ENCODE measurements at places on chromosomes 12 and 14.

- peak; percentile 39 for DNase-seq
These were observed 1.3 kb upstream of the ZDHHC17 start for GRCh38 chr12:76762601-76762980.

GRCh38 chr14:61387076-61387475 lies 65.7 kb downstream of the PRKCH start:
- no peak for DNase-seq

DNA sequence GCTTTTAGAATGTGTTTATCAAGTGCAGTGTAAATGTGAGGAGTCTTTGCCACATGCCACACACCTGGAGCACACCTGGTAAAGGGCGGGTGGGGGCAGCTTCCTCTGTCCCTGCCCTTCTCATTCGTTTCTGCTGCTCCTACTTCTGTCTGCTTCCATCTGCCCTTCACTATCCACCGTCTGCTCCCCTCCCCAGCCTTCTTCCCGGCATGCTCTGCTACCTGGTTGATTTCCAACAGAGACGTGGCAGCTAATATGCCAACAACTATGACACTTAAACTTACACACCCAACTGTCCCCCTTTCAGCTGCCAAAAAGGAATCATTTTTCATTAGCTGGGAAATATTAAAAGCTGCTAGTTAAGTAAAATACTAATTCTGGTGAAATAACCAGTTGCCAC lies 9.1 kb upstream of the CARMIL3 start:
- peak; percentile 2 for DNase-seq

- DNase-seq, result no peak
These were observed 1.4 kb upstream of the FBXL14 start for GRCh38 chr12:1595690-1596347.

- DNase-seq, result no peak
These were observed 49.2 kb downstream of the PTPN21 start for GRCh38 chr14:88505621-88506020.

- DNase-seq, result no peak
These were observed 5.6 kb downstream of the CLEC14A start for GRCh38 chr14:38250331-38250730.

GRCh38 chr12:64383675-64384074 lies 6.9 kb downstream of the C12orf56 start:
- no peak for DNase-seq

DNA sequence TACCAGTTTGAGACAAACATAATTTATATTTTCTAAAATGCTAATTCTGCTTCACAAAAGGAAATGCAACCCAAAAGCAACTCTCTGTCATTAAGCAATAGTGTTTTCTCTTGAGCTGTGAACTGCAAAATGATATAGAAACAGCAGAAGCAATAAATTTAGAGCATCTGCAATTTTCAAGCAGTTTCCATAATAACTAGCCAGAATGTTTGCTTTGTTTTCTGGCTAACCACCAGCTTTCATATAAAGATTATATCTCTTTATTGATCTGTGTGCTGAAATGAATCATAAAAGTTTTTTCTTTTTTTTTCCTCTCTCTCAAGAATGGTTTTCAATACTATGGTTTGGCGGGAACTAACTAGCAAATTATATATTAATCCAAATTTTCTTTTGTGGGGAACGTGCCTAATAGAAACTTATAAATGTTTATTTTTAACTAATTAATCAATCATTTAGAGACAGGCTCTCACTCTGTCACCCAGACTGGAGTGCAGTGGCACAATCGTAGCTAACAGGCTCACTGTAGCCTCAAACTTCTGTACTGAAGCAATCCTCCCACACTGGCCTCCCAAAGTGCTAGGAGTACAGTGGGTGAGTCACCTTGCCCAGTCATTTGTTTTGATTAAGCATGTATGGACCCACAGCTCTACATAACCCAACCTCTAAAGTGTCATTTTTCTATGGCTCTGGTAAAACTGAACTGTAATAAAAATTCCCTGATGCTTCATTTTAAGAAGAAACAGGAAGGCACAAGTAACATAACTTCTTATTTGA lies 830.1 kb upstream of the MGAT4C start:
- no peak for DNase-seq

GRCh38 chr14:33362934-33363333 lies 424.3 kb downstream of the NPAS3 start:
- DNase-seq, result peak; percentile 36

GRCh38 chr12:132384916-132385774 lies 55.8 kb upstream of the GALNT9 start:
- DNase-seq, result no peak

DNA sequence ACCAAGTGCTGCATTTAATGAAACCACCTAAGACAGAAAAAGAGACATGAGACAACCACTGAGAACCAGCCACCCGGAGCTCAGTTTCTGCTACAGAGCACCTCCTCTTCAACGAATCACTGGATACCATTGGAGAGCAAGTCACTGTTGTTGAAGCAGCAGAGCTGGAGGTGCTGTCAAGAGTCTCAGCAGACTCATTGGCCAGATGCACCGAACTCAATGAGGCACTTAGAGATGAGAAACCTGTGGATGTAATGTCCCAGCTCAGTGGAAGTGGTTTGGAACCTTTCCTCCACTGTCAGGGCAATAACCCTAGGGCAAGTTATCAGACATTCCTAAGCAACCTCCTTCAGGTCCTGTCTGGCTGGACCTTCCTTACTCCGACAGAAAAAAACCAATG lies 13.1 kb downstream of the NPC2 start:
- no peak for DNase-seq

DNA sequence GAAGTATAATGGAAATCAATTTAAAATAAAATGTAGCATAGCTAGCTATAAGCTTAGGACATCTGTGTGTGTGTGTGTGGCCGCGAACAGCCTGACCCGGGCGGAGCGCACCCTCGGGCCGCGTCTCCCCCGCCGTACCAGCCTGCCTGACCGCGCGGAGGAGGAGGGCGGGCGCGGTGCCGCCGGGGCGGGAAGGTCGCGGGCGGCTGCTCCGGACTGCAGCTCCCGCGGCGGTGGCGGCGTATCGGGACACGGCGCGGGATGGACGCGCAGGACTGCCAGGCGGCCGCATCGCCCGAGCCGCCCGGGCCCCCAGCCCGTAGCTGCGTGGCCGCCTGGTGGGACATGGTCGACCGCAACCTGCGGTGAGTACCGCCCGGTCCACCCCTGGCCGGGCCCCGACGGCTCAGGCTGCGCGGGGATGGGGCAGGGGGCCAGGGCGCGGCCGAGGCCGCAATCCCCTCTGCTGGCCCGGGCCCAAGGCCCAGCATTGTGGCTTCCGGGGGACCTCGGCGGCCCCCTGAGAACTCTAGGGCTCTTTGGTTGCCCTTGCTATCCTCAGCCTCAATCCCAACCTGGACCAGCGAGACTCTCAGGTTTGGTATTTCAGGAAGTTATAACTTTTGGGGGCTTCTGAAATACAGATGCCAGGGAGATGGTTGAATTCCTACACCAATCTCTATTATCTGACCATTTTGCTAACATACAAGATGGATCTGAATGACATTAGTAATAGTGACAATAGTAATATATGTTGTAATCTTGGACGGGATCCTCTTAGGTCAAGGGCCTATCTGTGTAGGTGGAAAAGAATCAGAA lies at the start of gene ABHD12B:
Gene ABHD12B (plus strand): TSS at position 140 of the 819 bp plus-strand sequence. CDS start 122 bp downstream, at position 262.
- DNase-seq, result peak; percentile 58

DNA sequence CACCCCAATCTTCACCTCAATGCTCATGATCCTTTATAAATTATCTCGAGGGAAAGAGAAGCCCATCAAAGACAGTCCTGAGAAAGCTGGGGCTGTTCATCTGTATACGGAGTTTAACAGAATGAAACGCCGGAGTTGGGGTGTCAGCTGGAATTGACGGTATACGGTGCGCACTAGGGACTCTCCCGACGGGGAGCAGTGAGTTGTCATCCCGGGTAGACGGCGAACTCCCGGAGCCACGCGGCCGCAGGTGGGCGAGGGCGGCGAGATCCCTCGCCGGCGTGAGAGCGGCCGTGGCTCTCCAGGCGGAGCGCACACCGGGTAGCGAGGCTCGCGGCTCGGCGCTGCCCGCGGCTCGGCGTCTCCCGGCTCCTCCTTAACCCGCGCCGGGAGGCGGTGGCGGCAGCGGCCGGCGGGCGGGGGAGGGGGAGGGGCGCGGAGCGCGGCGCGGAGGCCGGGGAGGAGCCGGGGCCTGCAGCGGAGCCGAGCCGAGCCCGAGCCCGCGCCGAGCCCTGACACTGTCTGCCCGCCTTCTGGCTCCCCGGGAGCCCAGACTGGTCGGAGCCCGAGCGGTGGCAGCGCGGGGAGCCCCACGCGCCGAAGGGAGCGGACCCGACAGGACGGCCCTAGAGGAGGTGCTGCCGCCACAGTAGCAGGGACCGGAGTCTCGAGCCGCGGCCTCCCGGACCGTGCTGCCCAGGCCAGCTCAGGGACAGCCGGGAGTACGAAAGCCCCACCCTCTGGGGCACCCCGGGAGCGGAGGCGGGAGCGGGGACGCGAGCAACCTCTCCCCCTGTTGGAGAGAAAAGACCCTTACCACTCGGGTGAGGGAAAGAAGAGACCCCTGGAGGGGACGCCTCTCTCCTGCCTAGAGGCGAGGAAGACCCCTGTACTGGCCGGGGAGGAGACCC lies at the start of gene FOXJ2:
Gene FOXJ2 (plus strand): TSS at position 475 of the 911 bp plus-strand sequence. CDS start 7,117 bp downstream, outside the sequence.
- DNase-seq, result peak; percentile 89

DNA sequence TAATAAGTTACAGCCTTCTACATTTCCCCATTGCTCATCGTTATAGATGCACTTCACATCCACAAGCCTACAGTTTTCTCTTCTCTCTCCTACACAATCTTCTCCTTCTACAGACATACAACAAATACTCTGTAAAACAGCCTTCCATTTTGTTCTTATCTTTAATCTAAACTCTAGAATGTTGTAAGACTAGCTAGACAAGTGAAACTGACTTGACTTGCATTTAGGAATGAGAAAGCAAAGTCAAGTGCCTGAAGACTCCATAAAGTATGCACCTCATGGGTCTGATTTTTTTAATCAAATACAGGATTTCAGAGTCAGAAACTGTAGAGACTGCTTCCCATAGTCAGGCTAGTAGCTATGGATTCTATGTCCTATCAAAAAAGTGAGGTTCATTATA lies 190.3 kb downstream of the KLHL28 start:
- DNase-seq, result no peak

- no peak for DNase-seq
These were observed 14.9 kb upstream of the SCAF11 start for GRCh38 chr12:46005151-46005797.

DNA sequence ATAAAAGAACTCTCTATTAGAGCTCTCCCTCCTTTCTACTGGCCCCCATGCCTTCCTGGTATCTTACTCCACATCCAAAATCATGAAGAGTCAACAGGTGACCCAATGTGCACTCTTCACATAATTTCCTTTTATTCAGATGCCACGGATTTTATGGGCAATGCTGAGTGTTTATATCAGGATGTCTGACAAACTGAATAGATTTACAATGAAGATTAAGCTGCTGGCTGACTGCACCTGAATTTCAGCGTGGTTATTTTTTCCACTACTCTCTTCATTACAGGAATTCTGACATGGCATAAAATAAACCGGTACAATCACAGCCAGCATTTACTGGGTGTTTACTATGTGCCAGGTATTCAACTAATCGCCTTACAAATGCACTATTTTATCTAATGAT lies 29.4 kb upstream of the CERS5 start:
- no peak for DNase-seq

- DNase-seq, result peak; percentile 66
These were observed 9.5 kb upstream of the NR4A1 start for GRCh38 chr12:52041695-52042123.

- no peak for DNase-seq
These were observed 204.3 kb upstream of the SEL1L start for GRCh38 chr14:81737938-81738337.

- DNase-seq, result no peak
These were observed 10.9 kb downstream of the CTDSP2 start for GRCh38 chr12:57835366-57836288.

DNA sequence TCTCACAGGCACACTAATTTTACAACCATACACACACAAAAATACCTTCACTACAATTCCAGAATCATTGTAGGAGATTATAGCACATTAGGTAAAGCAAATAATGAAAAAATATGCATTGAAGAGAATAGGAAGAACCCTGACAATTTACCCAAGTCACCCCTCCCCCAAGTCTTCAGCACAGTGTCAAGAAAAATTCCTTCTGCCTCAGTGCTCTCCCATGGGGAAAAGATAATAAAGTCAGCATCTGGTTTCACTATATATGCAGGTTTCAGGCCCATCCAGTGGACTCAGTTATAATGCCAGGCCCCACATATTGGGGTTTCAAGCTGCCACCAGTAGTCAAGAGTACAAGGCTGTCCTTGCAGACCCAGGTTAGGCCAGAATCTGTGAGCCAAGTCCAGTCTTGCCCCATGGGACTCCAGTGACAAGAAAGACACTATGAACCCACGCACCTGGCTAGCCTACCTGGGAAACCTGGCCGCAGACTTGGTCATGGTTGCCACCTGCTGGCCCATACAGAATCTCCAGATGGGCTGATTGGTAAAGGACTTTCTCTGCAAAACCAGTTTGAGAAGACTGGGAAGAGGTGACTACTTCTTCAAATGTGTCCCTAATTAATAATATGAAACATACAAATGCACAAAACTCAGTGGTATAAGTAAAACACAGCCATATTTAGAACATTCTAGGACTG lies 398.6 kb upstream of the FLRT2 start:
- DNase-seq, result peak; percentile 29

DNA sequence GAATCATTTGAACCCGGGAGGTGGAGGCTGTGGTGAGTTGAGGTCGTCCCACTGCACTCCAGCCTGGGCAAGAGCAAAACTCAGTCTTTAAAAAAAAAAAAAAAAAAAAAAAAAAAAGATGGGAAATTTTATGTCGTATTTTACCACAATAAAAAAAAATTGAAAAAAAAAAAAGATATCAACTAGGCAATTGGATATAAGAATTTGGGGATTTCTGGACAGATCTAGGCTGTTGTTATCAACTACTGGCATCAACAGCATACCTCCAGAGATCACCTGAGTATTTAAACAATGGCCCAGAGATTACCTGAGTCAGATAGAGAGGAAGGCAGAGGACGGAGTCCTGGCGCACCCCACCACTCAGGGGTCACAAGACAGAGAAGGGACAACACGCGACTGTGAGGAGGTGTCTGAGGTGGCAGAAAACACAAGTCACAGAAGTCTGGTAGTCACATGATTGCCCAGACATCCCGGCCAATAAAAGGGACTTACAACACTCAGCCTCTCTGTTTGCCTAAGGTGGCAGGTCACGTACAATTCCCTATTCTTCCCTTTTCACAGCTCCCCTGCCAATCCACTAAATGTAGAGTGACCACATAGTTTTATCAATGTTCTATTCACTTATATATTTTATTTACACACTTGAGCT lies 1.8 kb downstream of the SPRING1 start:
- DNase-seq, result no peak

GRCh38 chr12:27821259-27821973 lies 41.4 kb upstream of the MANSC4 start:
- DNase-seq, result peak; percentile 83

- DNase-seq, result no peak
These were observed 99.5 kb downstream of the SYNE2 start for GRCh38 chr14:63952053-63952932.

DNA sequence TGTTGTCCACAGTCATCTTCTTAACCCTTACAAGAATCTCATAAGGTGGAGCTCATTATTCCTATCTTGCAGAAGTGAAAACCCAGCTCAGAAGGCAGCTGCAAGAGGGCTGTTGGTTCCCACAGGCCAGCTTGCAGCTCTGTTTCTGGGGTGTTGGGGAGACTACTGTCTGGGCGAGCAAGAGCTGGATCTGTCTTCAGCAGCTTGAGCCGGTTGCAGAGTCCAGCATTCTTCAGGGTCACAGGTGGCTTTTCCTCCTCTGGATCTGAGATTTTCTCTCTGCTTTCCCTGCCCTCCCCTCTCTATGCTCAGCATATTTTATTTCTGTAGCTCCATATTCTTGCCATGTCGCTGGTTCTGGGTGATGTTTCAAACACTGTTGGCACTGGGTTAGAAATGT lies 87.4 kb downstream of the PAPOLA start:
- DNase-seq, result no peak

GRCh38 chr12:93990832-93991803 lies 157.3 kb upstream of the PLXNC1 start:
- peak; percentile 47 for DNase-seq
